Activated naive CD8-positive, alpha-beta T cell treated with anti-CD3 and anti-CD28 coated beads, Interleukin-2, amount 50 U/mL, for 16 hours (primary cell): ENCODE measurements at places on chromosomes 7 and 10.

GRCh38 chr10:133230387-133231195, 574 bp downstream of the UTF1 start:
- no peak for DNase-seq

DNA sequence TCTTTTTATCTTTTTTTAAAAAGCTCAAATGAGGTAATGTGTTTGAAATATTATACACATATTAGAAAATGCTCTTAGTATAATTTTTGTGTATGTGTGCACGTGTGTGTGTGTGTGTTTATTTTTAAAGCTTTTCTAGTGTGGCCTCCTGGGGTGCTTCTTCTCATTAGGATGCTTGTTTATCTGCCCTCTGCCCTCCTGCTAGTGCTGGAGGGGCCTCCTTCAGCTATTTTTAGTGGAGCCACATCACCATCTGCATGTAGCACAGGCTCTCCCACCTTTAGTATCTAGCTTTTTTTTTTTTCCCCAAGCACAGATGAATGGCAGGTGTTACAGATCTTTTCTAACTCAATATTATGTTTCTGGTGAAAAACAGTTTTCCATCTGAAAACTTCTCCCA, 155.7 kb upstream of the TMEM229A start:
- DNase-seq, result no peak

GRCh38 chr10:125060482-125060825, 99.9 kb downstream of the CTBP2 start:
- no peak for DNase-seq

GRCh38 chr10:126252884-126253610, 135.2 kb downstream of the ADAM12 start:
- DNase-seq, result no peak

DNA sequence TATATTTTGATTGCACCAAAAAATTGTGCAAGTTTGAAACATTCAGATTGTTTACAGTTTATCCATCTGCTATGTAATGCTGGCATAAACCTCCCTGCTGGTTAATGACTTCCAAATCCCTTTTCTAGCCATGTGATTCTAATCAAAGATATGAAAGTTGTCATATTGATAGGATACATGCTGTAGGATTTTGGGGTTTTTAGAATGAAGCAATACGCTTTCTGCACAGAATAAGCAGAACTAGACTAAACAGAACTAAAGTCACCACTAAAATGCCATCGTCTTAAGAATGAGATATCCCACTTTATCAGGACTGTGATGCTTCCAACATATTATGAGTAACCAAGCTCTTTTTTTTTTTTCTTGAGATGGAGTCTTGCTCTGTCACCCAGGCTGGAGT, 856 bp downstream of the SSMEM1 start:
- DNase-seq, result no peak

DNA sequence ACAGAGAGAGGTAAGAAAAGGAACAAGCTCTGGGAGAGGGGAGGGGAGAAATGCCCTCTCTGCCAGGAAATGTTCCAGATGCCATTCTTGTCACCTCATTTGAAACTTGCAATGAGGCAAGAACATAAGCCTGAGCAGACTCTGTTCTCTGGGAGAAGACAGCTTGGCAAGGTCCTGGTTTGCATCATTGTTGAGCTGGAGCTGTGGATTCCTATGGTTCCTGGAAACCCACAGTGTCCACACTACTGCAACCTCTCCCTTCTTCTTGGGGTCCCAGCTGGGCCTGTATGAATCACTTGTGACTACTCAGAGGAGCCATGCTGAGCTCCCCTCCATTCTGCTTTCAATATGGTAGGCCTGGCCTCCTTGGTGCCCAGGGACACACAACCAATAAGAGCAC, 60.8 kb upstream of the HECTD2 start:
- no peak for DNase-seq

- DNase-seq, result no peak
These were observed 2.2 kb downstream of the EGR2 start for GRCh38 chr10:62813981-62814380.

GRCh38 chr10:46257099-46257498, 29.7 kb upstream of the ANTXRL start:
- no peak for DNase-seq

- DNase-seq, result no peak
These were observed 246.3 kb downstream of the SKIDA1 start for GRCh38 chr10:21279217-21279575.

GRCh38 chr10:7340179-7340874, 70.5 kb downstream of the SFMBT2 start:
- DNase-seq, result no peak

DNA sequence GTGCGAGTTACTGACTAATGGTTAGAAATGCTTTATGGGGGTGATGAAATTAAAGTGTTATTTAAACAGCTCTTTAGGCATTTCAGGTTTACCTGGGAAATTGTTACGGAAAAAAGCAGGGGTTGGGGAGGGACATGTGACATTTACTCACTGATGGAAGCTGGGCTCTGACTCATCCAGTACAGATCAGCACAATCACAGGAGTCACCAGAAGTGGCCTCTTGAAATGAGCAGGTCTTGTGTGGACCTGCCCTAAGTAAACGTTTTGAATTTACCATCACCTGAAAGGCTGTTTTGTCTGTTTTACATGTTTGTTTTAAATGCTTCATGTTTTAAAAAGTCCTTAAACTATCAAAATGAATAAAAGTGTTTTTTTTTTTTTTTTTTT, 2.3 kb downstream of the GLRX3 start:
- DNase-seq, result no peak

GRCh38 chr10:24727786-24728185, 4.1 kb upstream of the ARHGAP21 start:
- no peak for DNase-seq

- DNase-seq, result no peak
These were observed 603.1 kb upstream of the LRRTM3 start for GRCh38 chr10:66322777-66323176.

GRCh38 chr10:119211176-119211575, 3.8 kb downstream of the GRK5 start:
- DNase-seq, result no peak
